ENCODE measurements at places on chromosomes 7 and 10.

GRCh38 chr7:151936207-151936606 is 20.0 kb upstream of the GALNTL5 start:
- H3K36me3 ChIP-seq: no peaks in the 10 kb centered on the region
- peaks cover 19% of the 10 kb centered on the region for H3K4me1 ChIP-seq
- no peak overlapping the region for H3K27ac ChIP-seq
- no peak overlapping the region for H3K4me3 ChIP-seq
- no peak for DNase-seq
- H3K27me3 ChIP-seq: no peaks in the 10 kb centered on the region

GRCh38 chr10:71711052-71711623 is 8.4 kb downstream of the C10orf105 start:
- H3K4me3 ChIP-seq: no peak overlapping the region
- H3K27me3 ChIP-seq: no peaks in the 10 kb centered on the region
- no peak overlapping the region for H3K27ac ChIP-seq
- H3K36me3 ChIP-seq: no peaks in the 10 kb centered on the region

- no peaks in the 10 kb centered on the region for H3K27me3 ChIP-seq
- no peaks in the 10 kb centered on the region for H3K36me3 ChIP-seq
Observed at GRCh38 chr10:31780717-31781116, 147.9 kb downstream of the ARHGAP12 start.

- no peak for DNase-seq
- peaks cover 24% of the 10 kb centered on the region for H3K27me3 ChIP-seq
- H3K4me1 ChIP-seq: no peaks in the 10 kb centered on the region
- no peaks in the 10 kb centered on the region for H3K36me3 ChIP-seq
Observed at GRCh38 chr10:23280419-23281043, 64.1 kb downstream of the C10orf67 start.

DNA sequence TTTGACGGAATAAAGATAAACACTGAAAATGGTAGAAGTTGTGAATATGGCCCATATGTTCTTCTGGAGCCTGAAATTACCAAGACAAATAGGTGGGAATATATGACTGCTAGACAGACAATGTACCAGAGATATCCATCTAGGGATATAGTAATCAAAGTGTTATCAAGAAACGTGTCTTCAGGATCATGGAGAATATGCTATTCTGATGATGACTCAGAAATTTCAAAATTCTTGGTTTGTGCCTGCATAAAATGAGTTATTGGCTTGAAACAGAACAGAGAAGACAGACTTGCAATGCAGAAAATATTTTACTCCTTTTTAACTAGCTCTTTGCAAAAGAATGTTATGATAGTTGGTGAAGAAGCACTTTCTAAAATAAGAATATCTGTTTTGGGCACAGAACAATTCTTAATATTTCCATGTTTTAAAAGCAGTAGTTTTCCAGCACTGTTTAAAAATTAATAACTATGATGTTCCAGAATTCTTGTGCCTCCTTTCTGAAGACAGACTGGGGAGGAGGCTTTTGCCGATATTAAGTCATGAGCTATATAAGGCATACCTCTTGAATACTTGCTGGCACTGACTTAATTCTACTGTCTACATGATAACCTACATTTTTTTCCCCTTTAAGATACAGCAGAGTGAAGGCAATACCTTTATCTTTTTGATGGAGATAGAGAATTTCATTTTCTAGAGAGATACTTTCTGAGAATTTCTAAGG is 34.4 kb upstream of the CABCOCO1 start:
- no peaks in the 10 kb centered on the region for H3K36me3 ChIP-seq
- H3K4me1 ChIP-seq: peaks cover 24% of the 10 kb centered on the region
- H3K4me3 ChIP-seq: no peak overlapping the region

Data from PC-3 (cell line).